ENCODE measurements at places on chromosomes 3 and 15.
A peak's percentile ranks its signal among the peaks of the same experiment; 100 is the strongest.

DNA sequence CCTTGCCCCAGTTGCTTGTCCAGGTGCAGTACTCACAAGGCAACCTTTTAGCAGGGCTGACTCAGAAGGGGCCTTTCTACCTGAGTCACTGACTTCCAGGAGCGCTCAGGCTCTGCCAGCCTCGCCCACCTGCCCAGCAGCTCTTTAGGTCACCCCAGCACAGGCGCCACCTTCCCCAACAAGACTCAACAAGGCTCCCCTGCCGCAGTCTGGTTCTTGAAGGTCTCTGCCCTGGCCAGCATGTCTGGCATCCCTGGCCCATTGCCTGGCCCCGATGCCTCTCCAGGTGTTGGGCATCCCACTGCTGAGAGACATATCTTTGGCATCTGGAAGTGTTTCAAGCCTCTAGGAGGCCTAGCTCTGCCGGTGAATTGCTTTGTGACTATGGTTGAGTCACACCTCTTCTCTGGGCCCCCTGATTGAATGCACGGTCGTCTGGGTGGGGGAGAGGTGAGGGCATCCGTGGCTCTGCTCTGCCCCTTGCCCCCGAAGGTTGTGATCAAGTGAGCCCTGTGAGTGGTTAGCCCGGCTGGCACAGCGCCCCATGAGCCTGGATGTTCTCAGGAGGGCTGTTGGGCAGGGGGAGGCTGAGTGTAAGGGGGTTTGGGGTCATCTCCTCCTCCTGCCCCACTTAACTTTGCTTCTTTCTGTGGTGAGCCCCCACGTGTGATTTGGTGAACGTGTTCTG lies 21.6 kb downstream of the SNX33 start:
- DNase-seq = no peak

- no peak for DNase-seq
These were observed 160.0 kb upstream of the PRICKLE2 start for GRCh38 chr3:64385277-64385676.

DNA sequence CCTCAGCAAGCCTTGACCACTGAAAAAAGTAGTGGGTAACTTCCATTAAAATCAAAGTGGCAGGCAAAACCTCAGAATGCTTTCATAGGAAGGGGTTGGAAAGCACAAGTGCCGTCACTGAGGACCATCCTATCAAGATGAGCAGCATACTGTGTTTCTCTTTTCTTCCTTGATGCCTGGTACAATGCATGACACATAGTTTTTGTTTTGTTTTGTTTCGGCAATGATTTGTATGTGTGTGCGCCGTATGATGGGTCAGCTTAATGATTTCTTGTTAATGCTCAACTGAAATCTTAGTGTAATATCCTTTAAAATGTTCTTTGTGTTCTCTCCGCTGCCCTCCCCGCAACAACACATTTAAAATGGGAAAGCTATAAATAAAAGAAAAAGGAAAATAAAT lies 476.4 kb upstream of the KCNMB2 start:
- no peak for DNase-seq

GRCh38 chr15:40953713-40954074 lies 423 bp downstream of the CHAC1 start:
- DNase-seq = no peak

GRCh38 chr15:68339481-68339880 lies 61.9 kb downstream of the FEM1B start:
- DNase-seq = no peak

DNA sequence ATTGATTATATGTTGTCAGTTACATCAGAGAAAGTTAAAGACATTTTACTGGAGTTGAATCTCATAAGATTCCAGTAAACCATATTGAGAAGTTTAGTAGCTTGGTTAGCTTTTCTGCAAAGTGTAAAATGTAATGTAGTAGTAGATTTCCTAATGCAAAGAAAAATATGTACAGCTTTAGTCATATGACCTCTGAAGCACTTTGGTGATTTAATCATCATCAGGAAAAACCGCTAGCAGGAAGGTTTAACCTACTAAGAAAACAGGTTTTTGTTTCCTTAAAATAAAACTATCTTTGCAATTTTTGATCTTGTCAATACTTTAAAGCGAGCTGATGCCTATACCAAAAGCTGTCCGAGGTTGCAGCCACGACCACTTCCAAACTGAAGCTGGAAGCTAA lies 364.6 kb upstream of the ZNF385D start:
- DNase-seq = no peak

DNA sequence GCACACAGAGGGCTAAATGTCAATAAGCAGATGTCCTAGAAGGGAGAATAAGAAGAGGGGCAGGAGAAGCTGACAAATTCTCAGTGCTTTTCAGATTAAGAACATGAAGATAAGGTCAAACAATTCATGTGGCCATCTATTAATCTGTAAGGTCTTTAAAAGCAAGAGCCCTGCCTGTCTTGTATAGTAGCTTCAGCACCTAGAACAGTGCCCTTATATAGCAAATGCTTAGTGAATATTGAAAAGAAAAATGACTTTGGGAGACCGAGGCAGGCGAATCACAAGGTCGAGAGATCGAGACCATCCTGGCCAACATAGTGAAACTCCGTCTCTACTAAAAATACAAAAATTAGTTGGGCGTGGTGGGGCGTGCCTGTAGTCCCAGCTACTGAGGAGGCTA lies 18.1 kb downstream of the SNTN start:
- no peak for DNase-seq

DNA sequence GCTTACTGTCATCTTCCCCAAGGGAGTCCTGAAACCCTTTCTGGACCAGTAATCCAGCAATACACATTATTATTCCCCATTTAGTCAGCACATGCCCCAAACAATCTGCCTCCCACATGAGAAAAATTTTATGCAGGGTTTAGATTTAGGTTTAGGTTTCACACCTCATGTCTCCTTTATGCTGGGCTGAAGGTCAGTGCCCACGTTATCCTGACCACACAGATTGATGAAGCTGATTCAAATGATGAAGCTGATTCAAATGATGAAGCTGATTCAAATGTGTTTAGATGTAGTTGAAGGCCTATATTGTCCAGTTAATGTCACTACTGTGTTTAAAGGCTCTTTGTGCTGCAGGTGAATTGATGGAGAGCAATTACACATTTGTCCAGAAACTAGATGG lies 18.1 kb upstream of the ZBED2 start:
- DNase-seq = no peak

DNA sequence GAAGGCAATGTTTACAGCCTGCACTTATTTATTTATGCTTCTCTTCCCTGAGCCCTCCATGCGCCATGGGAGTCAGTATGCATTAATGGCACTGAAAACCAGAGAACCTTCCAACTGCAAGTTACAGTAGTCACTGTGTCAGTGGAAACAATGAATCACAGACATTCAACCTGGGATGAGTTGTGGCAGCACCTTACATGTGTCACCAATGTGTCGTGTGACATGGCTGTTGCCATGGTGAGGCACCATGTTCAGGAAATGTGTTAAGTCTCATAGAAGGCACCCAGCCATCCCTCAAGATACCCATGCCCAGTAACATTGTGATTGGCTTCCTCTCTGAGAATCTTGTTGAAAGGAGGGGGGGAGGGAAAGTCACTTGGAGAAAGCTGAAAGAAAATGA lies 105.0 kb downstream of the FOXP1 start:
- no peak for DNase-seq

DNA sequence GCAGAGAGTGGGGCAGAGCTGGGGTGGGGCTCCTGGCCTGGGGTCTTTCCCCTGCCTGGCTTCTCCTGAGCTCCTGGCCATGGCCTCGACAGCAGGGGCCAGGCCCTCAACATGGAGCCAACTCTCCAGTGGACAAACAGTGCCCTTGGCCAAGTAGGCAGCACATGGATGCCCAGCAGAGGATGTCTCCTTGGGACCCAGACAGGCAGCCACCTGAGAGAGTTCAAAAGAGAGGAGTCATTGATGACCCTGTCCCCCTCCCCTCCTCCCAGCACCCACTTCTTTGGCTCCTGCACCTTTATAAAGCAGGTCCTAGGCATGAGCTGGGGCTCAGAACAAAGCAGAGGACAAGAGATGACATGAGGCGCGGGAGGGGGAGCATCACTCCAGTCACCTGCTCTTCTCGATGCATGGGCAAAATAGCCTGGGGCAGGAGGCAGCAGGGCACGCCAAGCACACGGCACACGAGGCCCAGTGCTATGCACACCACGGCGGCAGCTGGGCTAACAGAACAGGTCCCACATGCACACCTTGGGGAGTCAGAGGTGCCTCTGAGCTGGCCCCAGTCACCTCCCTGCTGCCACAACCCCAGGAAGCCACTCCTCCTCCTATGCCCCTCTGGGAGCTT lies 27.4 kb downstream of the SHISA5 start:
- DNase-seq = no peak

DNA sequence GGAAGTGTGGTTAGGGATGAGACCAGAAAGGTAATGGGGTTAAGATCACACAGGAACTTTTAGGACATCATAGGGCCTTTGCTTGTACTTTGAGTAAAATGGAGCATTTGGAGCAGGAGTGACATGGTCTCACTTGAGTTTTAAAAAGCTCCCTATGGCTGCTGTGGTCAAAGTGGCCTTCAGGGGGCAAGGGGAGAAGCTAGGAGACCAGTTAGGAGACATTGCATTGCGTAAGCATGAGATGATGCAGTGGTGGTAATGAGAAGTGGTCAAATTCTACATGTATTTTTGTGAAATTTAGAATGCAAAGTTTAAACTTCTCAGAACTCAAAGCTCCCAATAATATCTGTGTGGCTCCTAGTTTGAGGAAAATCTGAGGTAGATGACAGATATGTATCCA lies 27.9 kb downstream of the MED12L start:
- DNase-seq = no peak

- DNase-seq = no peak
These were observed 3.4 kb upstream of the RARB start for GRCh38 chr3:25424614-25425013.

GRCh38 chr3:37520907-37521341 lies 340.8 kb upstream of the CTDSPL start:
- no peak for DNase-seq

- DNase-seq = no peak
These were observed 317.5 kb upstream of the SLCO3A1 start for GRCh38 chr15:91535856-91536500.

DNA sequence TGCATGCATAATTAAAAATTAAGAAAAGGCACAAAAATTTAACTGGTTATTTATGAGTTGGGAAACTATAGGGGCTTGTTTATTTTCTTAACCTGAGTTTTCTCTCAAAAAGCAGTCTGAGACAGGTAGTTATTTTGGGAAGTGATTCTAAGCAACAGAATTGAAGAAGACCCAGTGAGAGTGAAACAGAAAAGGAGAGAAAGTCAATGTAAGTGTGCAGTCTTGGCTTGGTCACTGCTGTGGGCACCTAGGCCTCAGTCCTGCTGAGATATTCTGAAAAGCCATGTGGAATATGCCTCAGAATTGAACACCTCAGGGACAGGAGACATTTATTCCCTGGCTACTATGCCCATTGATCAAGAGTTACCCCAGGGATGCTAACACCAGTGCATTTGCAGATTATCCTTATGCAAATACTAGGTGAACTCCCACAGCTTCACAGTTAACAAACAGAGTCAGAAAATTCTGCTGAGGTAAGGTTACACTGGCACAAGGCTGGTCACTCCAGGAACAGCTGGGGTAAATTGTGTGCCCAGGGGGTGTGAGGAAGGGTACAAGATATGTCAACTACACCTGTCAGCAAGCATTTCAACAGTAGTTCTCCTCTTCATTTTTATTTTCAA lies 222.7 kb downstream of the EFHB start:
- DNase-seq = no peak

DNA sequence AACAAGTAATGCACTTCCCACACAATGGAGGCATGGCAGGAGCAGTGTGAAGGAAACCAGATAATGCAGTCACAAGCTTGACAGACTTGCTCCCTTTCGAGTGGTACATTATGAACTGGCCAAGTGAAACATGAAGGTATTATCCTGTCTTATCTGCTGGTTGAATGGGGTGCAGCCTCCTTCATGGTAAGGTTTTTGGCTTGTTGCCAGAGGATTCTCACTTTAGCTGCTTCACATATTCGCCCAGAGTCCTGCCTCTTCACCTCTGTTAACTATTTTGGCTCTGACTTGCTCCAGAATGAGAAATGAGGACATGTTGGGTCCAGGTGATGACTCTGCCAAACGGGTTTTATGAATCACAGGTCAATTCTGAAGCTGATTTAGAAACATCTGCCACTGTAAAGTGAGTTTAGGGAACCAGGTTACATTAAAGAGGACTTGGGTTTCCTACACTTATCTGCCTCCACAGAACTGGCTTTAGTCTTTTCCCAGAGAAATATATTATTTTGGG lies 19.5 kb upstream of the CCDC39 start:
- DNase-seq = no peak

- no peak for DNase-seq
These were observed 16.5 kb downstream of the CCRL2 start for GRCh38 chr3:46423588-46423987.

GRCh38 chr3:112633757-112634156 lies 7.2 kb downstream of the CCDC80 start:
- no peak for DNase-seq

DNA sequence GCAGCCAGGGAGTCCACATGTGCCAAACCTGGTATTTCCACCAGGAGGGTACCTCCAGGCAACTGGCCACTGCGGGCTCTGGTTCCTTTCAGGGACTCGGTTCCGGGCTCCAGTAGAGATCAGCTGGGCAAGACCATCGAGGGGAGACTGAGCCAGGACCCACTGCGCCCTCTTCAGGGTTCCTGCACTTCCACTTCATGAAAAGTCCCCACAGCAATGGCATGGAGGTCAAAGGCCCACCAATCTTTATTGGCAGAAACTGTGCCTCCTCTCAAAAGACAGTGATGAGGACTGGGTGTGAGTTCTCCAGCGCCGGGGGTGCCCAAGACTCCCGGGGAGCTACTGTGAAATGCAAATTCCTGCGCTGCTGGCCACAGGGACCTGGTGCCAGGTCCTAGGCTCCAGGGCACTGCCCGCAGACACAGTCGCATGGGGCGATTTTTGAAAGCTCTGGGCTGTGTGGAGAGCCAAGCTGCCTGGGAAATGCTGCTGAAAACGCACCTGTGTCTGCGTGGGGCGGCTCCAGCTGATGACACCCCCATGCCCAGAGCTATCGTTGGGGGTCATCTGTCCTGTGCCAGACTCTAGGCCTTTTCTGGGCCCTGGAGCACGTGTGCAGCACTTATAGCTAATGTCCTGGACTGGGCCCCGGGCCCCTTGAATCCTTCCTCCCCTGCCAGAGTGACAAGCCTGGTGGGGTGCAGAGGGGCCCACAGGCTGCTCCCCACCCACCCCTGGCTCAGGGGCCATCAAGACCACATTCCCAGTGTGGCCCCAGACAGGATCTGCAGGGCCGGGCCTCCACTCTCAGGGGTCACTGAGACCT lies 144.0 kb downstream of the NSMCE3 start:
- DNase-seq = no peak

- DNase-seq = no peak
These were observed 209.9 kb upstream of the ROPN1 start for GRCh38 chr3:124201786-124202185.

GRCh38 chr3:133188996-133189395 lies 150.8 kb downstream of the TMEM108 start:
- DNase-seq = no peak

GRCh38 chr3:96706509-96706908 lies 107.9 kb upstream of the EPHA6 start:
- no peak for DNase-seq

GRCh38 chr3:71087143-71088018 lies 496.1 kb downstream of the FOXP1 start:
- DNase-seq = peak; percentile 43
